ENCODE measurements at places on chromosomes 1 and 21.

GRCh38 chr1:38073534-38074301, 27.1 kb upstream of the POU3F1 start:
- DNase-seq: no peak

DNA sequence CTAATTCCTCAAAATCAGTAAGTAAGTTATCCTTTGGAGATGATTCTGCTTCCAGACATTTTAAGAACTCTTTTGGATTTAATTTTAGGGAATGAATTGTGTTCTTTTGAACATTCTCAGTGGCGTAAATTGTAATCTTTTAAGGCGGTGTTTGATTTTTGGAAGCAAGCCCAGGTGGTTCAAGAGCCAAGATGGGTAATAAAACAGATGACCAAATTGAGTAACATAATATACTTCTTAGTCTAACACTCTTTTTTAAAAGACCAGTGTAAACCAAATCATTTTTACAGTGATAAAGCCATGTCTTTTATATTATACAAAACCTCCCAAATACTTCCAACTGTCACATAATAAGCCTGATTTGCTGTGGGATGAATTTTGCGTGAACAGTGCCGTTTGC, 133.8 kb downstream of the LRRC40 start:
- no peak for DNase-seq

DNA sequence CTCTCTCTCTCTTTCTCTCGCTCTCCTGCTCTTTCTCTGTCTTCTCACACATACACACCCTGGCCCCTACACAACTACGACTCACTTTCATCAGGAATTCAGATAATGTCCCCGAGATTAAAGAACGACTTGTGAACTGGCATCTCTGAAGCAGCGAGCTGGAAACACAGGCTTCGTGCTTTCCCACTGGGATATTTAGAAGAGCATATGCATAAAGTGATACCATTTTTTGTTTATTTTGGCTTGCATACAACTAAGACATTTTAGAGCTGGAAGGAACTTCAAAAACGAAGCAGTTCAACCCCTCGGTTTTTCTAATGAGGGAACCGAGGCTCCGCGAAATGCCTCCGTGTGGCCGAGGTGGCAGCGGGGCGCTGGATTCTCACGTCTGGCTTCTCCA, 88.6 kb downstream of the ZBTB18 start:
- DNase-seq: no peak

GRCh38 chr1:181327796-181328195, 155.5 kb upstream of the CACNA1E start:
- no peak for DNase-seq

GRCh38 chr1:30226648-30227047, 496.7 kb downstream of the MATN1 start:
- DNase-seq: no peak

DNA sequence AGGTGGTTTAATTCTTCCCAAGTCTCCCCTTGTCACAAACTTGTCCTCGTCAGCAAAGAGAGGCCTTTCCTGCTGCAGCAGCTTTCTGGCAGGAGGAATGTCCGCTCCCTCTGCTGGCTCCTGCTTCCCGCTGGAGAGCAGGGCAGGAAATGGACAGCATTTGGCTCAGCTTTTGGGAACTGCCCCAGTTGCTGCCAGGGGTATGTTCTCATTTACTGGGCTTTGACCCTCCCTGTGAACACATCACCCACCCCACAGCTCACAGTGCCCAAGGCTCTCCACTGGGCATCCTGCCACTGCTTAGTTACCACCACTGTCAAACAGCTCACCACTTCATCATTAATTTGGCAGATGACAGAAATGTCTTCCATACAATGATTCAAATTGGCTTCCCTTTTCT, 75.4 kb downstream of the MRPL37 start:
- DNase-seq: peak; percentile 68

DNA sequence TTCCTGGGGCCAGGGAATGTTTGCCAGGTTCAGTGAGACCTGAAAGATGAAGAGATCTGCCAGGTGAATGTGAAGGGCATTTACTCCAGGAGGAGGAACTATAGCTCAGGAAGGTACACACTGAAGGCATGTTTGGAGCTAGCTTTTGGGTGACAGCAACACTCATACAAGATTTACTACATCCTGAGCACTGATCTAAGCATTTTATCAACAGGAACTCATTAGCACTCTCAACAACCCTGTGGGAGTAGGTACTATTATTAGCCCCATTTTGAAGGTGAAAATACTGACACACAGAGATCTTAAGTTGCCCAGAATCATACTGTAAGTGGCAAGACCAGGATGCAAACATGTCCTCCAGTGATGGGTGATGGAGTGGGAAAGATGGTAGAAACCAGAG, 6.7 kb downstream of the GADD45A start:
- DNase-seq: no peak

- no peak for DNase-seq
Observed at GRCh38 chr21:44867999-44868700, 5.3 kb downstream of the PTTG1IP start.

GRCh38 chr21:42626171-42626570, 27.2 kb upstream of the PDE9A start:
- DNase-seq: no peak

DNA sequence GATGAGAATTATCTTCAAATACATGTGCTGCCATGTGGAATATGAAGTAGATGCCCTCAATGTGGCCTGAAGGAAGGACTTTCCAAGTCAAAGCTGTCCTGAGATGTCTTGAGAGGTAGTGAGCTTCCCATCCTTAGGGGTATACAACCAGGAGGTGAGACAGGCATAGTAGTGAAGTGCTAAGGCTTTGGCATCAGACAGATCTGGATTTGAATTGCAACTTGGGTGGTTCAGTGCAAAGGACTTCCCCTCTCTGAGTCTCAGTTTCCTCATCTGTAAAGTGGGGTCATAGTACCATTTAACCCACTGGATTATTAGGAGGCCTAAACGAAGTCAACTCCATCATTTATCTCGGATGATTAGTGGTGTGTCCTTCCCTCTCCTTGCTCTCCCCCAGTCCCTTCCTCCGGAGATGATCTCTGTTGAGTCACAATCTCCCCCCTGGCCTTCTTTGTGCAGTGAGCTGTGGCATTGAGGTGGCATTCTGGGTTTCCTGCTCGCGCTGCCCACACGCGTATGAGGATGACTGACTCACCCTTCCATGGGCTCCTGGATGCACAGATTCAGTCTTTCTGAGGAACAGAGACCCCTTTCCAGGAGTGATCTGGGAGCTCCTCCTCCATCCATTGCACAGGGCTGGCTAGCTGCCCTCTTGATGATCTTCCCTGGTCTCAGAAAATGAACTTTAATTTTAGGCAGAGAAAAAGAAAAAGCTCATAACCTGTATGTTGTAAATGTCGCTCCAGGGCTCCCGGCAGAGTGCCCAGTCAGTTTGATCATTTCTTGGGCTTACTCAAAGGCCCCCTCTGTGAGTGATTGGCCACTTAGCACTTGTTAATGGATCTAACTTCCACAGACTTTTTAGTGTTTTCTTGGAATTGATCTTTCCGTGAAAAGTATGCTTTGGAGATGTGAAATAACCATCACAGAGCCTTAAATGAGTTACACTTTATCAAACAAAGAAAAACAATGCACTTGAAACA, 354.6 kb downstream of the PTPRU start:
- no peak for DNase-seq

GRCh38 chr1:225981714-225982113, 17.4 kb downstream of the SDE2 start:
- no peak for DNase-seq

GRCh38 chr1:66774438-66774837, 22.2 kb downstream of the DYNLT5 start:
- no peak for DNase-seq

DNA sequence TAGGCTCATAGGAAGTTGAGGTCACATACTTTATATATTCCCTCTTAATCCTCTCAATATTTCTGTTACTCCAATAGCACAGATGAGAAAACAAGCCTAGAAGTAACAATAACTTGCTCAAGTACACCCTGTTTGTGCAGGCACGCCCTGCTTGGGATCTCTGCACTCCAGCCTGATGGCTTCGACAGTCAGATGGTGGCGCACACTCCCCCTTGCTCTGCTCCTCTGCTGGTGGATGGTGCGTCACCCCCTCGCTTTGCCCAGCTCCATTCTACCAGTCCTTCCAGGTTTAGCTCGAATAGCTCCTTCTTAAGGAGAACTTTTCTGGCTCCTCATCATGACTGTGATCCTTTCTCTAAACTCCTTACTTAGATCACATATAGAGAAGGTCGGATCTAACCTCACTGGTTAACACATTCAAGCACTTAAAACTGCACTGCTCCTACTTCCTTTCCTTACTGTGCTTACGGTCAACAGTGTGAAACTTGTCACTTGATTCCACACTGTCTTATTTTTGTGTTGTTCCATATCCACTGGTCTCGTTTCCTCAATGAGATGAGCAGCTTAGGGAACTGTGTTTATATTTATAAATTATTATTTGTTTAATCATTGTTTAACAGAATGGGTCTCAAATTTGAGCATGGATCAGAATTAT, 3.0 kb downstream of the TSPAN2 start:
- no peak for DNase-seq

Measured in Ammon's horn (tissue), 1 donor.